Dorsolateral prefrontal cortex (tissue), 122 donors: ENCODE measurements at places on chromosomes 4 and X. TPM values are rescaled to one million over a fixed set of nuclear protein-coding genes. Genes with fewer than 3 reads are reported as not detected.
A peak's percentile ranks its signal among the peaks of the same experiment; 100 is the strongest.

DNA sequence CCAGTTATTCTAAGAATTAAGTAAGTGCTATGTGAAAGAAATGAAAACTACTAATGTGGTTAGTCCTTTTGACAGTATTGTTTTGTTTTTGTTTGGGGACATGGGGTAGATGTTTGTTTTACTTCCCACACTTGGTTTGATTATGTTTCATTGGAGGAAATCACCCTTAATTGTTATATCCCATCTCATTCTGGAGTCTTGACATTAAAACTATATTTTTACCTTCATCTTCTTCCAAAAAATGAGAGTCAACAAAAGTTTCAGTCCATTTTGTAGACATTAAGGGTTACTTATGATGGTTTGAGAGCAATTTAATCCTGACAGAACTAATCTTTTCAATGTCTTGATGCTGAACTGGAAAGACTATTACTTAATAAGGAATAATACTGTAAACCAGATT lies 108.7 kb downstream of the GPC3 start:
- DNase-seq, result no peak

- peak; percentile 66 for DNase-seq
Observed at GRCh38 chr4:184825141-184825895, 450 bp downstream of the ACSL1 start.

- DNase-seq, result no peak
Observed at GRCh38 chr4:174119051-174119450, 164.4 kb downstream of the FBXO8 start.

Gene NEUROG2
- total RNA-seq, result 0.42 TPM

DNA sequence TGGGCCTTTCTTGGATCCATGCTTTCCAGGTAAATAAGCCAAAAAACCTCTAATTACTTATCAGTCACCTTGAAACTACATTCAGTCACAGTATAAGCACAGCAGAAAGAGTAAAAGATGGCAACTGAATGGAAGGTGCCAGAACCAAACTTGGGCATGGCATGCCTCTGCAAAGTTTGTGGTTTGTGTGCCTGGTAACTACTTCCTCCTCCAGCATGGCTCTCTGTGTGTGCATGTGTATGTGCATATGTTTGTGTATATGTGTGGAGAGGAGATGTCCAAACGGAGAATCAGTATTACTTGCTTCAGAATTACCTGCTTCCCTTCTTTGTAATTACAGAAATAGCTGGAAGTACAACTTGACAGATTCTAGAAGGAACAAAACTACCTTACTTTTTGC lies 67.5 kb downstream of the AGTR2 start:
- DNase-seq, result no peak

DNA sequence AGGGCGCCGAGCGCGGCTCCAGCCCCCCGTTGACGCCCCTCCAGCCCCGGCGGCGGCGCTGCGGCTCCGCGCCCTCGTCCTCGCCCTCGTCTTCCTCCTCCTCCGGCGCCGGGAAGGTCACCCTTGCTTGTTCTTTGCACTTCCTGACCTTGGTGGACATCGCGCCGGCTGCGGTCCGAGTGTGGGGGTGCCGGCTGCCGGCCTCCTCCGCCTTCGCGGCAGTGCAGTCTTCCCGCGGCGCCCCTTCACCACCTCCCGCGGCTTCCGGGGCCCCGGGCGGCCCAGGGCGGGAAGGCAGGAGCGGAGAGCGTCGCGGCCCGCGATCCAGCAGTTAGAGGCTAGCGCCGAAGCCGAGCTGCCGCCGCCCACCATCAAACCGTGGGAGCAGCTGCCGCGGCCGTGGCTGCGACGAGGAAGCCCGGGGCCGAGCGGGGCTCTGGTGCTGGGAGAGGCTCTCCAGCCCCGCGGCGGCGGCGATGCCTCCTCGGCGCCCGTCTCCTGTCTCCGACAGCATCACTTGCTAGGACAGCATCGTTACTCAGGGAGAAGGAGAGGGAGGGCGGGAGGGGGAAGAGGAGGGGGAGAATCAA lies at the start of gene TRPC3:
TSS of gene TRPC3 (minus strand) at position 540 of the 590 bp plus-strand sequence. CDS start at position 160, 380 bp downstream.
- no peak for DNase-seq

Gene CCSER1
- total RNA-seq, result 59.0 TPM

Gene EDA
- total RNA-seq, result 2.4 TPM

DNA sequence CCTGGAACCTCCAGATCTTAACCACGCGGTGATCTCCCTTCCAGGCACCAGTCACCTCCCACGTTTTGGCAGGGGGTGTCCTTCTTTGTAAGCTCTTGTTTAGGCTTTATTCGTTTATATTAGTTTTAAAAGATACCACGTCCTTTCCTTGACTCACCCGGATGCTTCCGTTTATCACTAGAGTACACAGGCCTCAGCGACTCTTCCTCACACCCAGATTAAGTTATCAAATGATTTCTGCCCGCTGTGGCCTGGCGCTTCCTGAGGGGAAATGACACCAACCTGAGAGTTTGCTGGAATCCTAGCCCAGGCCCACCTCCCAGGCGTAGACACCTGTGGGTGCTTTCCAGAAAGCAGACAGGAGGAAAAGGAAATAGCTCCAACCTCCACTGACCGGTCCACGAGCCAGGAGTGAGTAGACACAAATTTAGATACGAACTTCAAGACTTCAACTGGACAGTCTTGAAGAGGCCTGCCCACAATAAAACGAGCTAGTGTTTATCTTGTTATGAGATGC lies 756 bp upstream of the ADAMTS3 start:
- DNase-seq, result no peak

DNA sequence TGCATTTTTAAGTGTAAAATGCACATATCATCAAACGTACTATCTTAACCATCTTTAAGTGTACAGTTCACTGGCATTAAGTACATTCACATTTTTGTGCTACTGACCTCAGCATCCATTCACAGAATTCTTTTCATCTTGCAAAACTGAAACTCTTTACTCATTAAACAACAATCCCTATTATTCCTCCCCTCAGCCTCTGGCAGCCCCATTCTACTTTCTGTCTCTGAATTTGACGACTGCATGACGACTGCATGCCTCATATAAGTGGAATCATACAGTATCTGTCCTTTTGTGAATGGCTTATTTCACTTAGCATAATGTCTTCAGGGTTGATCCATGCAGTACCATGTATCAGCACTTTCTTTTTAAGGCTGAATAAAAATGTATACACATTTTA lies 38.7 kb downstream of the CNKSR2 start:
- no peak for DNase-seq

GRCh38 chrX:50723006-50723405 lies 91.0 kb downstream of the SHROOM4 start:
- no peak for DNase-seq

- DNase-seq, result no peak
Observed at GRCh38 chr4:139607502-139608060, 51.6 kb upstream of the SETD7 start.

Gene PHOX2B
- not detected for total RNA-seq

- DNase-seq, result no peak
Observed at GRCh38 chrX:79243691-79244090, 99.2 kb downstream of the GPR174 start.

Gene ZNF157
- total RNA-seq, result 2.8 TPM

DNA sequence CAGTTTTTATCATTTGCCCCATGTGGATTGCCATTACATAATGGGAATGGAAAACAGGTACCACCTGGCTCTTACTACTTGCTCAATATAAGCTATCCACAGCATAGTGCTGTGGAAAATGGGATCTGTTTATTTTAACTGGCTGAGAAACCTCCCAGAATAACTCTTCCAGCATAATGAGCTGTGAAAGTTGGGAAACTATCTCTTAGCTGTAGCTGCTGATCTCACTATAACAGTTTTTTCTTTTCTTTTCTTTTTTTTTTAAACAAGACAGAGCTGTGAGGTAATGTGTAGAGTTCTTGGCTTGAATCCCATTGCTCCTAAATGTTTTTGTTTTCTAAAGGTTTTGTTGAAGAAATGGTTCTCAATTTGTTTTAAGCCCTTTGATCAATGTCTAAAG lies 988.3 kb downstream of the PCDH19 start:
- no peak for DNase-seq

DNA sequence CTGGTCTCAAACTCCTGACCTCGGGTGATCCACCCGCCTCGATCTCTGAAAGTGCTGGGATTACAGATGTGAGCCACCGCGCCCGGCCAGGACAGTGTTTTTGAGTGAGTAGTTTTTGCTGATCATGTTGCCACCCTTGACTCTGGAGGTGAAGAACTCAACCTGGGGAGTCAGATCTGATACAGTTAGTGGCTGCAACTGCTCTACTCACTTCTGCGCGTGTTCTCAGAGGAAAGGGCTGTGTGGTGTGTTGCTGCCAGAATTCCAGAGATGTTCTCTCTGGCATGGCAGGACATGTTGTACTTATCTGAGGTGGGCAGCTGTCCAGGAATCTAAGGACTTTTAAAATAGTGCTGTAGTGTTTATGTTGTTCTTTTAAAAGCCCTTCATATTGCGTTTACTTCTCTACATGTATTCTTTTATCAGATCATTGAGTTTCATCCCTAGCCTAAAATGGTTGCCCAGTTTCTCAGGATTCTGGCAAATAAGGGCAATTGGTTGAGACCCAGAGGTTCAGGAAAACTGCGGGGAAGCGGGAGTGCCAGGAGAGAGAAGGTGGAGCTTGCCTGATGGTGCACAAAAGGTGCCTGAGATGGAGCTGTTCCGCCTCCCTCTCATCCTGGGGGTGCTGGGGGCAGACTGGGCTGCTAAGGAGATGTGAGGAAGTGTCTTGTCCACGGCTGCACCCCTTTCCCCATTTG lies 97.7 kb downstream of the ARHGAP10 start:
- DNase-seq, result no peak

DNA sequence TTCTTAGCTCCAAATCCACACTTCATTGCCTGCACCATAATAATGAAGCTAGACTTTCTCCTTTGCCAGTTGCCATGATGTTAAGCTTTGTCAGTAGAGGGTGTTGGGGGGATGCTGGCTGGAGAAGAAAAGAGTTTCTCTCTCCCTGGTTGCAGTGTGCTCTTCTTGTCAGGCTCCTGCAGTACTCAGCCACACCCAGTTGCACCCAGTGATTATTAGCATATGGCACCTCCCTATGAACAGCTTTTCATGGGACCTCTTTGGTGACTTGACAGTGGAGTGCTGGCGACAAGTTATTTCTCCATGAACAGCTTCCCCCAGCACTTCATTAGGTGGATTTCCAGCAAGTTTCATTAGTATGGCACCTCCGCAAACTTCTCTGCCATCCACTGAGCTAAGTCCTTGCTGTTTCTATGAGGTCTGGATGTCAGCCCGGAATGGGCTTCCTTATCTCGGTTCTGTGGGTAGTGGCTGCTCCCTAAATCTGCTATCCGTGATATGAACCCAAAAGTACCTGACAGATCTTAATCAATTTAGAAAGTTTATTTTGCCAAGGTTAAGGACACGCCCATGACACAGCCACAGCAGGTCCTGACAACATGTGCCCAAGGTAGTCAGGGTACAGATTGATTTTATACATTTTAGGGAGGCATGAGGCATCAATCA lies 18.8 kb upstream of the OTUD4 start:
- no peak for DNase-seq

Gene SCML2
- total RNA-seq, result 2.3 TPM

GRCh38 chr4:76300012-76300411 lies 6.5 kb upstream of the STBD1 start:
- no peak for DNase-seq

DNA sequence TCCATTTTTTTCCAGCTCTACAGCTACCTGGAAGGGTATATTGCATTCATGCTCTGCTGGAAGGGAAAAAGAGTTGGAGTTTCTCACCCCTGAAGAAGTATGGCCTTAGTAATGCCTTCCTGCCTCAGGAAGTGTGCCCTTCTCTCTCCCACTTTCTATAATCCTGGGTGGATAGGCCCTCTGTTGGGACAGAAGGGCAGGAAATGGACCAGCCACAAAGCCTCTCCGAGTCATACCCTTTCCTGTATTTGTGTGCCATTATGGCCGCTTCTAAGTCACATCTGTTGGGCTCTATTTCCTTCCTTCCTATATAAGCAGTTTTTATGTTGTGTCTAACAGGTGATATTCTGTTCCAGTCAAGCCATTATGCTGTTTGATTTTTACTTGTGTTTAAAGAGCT lies 74.8 kb upstream of the SMARCA5 start:
- DNase-seq, result no peak
